ENCODE measurements at places on chromosomes 2 and 18. TPM values are rescaled to one million over a fixed set of nuclear protein-coding genes. Genes with fewer than 3 reads are reported as not detected.
A peak's percentile ranks its signal among the peaks of the same experiment; 100 is the strongest.

DNA sequence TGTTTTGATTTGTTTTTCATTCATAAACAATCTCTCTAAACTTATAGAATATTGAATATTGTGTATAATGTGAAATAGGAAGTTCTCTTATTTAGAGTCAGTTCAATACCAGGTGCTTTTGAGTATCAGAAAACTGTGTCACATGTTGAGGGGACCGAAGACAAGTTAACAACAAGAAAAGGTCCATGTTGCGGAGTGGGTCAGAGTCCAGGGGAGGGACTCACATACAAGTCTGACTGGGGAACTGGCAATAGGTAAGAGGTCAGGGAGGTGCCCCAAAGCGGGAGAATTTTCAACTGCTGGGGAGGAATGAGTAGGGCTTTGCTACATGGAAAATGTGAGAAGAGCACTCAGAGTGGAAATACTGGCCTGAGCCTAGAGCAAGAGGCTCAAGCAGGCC lies 19.8 kb upstream of the BCL11A start:
- no peak for DNase-seq

- DNase-seq = no peak
Measured at GRCh38 chr2:207088276-207088675, 77.5 kb downstream of the KLF7 start.

GRCh38 chr18:33579349-33580215 lies 1.6 kb downstream of the ASXL3 start:
- no peak for DNase-seq

GRCh38 chr2:47708801-47709499 lies 74.0 kb upstream of the MSH6 start:
- no peak for DNase-seq

PIEZO2 gene
- total RNA-seq = not detected

DNA sequence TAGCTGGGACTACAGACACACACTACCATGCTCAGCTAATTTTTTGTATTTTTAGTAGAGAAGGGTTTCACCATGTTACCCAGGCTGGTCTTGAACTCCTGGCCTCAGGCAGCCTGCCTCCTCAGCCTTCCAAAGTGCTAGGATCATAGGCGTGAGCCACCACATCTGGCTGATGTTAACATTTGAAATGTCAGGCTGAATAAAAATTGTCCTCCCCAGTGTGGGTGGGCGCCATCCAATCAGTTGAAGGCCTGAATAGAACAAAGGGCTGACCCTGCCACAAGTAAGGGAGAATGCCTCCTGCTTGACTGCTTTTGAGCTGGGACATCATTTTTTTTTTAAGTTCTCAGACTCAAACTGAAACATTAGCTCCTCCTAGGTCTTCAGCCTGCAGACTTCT lies 21.0 kb upstream of the RHOB start:
- peak; percentile 6 for DNase-seq

- peak; percentile 44 for DNase-seq
Measured at GRCh38 chr2:106137731-106138521, 56.2 kb downstream of the UXS1 start.

DNA sequence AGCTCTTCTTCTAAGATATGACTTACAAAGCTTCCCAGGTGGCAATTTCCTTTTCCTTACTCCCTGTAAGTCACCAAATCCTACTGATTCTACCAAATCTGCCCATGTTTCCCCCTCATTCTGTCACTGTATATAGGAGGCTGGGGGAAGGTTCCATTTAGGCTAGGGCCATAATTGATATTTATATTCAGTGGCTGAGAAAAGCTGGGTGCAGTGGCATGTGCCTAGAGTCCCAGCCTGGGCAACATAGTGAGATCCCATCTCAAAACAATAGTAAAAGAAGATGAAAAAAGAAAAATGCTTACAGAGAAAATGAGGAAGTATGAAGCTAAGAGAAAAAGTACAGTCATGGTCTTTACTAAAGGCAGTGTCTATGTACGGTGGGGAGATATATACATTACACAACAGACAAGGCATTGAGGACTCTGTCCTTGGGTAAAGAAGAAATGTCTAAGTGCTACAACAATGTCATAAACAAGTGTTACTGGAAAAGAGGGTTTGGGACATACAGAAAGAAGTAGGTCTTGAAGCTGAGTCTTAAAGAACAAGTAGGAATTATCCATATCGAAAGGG lies 4.8 kb downstream of the CWC22 start:
- no peak for DNase-seq

TMEM169 gene
- total RNA-seq = 2.0 TPM

GRCh38 chr18:335733-336132 lies 67.9 kb upstream of the THOC1 start:
- no peak for DNase-seq

- no peak for DNase-seq
Measured at GRCh38 chr2:237883951-237884446, 24.6 kb downstream of the RAMP1 start.

DNA sequence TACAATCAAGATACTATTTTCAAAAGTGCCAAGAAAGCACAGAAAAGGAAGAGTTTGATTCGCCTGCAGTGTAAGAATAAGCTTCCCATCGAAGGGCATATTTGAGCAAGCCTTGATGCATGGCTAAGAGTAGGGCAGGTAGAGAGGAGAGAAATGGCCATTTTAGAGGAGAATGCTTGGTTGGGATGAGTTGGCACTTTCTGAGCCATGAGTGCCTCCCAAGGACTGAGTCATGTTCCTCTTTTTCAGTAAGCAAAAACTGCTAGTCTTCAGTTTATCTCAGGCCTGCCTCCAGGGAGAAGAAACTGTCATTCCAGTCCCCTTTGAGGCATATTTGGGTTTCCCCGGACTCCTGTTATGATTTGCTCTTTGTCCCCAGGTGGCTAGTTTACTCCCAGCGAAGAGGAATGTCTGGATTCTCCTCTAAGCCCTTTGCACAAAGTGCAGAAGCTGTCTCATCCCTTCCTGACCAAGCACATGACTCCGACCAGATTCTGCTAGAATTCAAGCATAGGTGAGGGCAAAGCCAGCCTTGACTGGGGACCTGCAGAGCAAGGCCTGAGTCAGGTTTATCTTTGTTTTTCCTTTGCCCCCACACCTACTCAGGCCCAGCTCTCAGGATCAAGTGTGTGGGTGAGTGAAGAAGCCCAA lies 115.2 kb downstream of the TTC32 start:
- DNase-seq = peak; percentile 12

LHCGR gene
- not detected for total RNA-seq

- no peak for DNase-seq
Measured at GRCh38 chr2:176643646-176644045, 374.4 kb downstream of the MTX2 start.

GRCh38 chr2:237154884-237155851 lies 69.5 kb downstream of the COPS8 start:
- DNase-seq = peak; percentile 76

GRCh38 chr2:67790622-67791021 lies 272.2 kb downstream of the C1D start:
- no peak for DNase-seq

DNA sequence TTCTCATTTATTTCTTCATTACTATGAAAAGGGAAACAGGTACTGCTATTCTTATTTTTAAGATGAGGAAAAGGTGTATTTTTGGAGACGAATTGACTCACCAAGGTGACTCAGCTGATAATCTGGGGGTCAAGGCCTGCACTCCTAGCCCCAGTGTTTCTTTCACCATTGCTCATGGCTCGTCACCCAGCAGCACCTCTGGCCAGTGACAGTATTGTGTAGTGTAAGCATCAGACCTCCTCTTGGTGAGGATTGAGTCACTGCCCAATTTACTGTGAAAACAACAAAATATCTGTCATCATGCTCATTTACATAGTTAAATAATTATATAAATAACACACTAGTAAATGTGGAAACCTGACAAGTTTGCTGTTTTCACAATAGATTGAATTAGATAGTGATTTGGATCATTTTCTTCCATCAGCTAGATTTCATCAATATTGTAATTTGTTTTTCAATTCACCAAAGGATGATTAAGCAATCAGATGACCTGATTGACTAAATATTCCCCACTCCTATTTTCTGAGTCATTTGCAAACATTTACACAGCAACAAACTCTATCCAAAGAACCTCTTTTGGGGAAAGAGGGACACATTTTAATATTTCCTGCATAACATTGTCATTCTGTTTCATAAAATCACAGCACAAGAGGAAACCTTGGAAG lies 492.8 kb upstream of the RAB12 start:
- no peak for DNase-seq

DNA sequence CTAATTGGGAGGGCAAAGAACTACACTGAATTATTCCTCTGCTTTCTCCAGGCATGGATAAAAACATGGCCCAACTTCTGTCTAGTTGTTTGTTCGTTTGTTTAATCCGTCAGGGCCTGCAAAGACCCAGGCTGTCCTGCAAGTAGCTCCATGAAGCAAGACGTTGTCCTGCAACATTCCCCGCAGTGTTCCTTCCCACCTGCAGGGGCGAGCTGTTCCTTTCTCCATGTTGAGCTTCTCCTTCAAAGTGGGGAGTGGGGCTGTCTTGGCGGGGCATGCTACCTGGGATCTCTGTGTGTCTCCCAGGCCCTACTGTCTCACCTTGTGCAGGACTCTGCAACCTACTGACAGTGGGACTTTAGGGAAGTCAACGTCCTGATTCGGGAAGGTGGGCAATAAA lies 264.0 kb upstream of the SMIM21 start:
- no peak for DNase-seq

CCT7 gene
- 541 TPM for total RNA-seq

DNA sequence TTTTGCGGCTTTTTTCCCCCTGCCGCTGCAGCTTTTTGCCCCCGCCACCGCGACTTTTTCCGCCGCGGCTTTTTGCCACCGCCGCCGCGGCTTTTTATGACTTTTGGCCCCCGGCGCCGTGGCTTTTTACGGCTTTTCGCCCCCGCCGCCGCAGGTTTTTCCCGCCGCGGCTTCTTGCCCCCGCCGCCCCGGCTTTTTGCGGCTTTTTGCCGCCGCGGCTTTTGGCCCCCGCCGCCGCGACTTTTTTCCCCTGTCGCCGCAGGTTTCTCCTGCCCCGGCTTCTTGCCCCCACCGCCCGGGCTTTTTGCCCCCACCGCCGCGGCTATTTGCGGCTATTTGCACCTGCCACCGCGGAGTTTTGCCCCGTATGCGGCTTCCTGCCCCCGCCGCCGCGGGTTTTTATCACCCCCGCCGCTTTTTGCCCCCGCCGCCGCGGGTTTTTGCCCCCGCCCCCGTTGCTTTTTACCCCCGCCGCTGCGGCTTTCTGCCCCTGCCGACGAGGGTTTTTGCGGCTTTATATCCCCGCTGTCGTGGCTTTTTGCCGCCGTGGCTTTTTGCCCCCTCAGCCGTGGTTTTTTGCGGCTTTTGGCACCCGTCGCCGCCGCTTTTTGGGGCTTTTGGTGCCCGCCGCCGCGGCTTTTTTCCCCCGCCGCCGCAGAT lies 2750.9 kb downstream of the RPIA start:
- peak; percentile 11 for DNase-seq

DNA sequence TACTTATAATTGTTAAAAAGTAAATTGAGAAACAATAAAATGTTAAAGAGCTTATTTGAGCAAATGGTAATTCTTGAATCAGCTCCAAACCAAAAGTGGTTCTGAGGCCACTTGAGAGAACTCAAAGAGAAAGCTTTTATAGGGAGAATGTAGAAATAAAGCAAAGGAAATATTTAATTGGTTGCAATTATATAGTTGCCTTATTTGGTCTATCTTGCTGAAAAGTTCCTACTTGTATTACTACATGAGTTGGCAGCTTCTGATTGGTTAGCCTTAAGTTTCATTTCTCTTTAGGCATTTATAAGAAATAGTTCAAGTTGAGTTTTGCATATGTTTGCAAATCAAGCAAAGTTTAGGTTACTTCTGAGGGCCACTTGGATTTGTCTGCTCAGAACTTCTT lies 38.1 kb downstream of the SCN2A start:
- no peak for DNase-seq

GRCh38 chr2:102250278-102250821 lies 61.0 kb upstream of the IL1RL1 start:
- no peak for DNase-seq

TSPYL6 gene
- total RNA-seq = not detected

CYP27C1 gene
- not detected for total RNA-seq

- peak; percentile 80 for DNase-seq
Measured at GRCh38 chr2:69642709-69643601, 584 bp downstream of the AAK1 start.

DNA sequence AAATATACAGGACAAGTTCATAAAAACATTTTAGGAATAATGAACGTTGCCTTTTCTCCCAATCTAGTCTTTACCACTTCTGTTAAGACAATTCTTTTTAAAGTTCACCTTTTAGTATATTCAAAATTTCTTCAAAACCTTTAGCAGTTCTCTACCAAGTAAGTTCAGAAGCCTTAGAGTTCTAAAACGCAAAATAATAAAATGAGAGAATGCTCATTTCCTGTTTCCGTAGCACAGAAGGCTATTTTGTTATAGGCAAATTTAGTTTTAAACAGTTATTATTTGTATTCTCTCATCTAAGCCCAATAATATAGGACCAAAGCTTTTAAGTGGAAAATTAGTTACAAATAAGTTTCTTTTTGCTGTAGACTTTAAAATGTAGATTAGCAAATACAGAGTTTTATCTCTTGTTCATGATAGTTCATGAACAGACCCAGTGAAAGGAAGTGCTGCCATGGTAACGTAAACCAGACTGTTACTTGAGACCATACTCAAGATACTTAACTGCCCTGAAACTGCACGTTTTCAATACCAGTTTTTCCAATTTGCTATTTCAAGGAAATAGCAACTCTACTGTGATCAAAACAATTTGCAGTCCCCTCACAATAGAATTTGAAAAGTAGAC lies 173.1 kb upstream of the STON1 start:
- no peak for DNase-seq

GRCh38 chr2:46828491-46829230 lies 86.9 kb downstream of the MCFD2 start:
- DNase-seq = no peak

DNA sequence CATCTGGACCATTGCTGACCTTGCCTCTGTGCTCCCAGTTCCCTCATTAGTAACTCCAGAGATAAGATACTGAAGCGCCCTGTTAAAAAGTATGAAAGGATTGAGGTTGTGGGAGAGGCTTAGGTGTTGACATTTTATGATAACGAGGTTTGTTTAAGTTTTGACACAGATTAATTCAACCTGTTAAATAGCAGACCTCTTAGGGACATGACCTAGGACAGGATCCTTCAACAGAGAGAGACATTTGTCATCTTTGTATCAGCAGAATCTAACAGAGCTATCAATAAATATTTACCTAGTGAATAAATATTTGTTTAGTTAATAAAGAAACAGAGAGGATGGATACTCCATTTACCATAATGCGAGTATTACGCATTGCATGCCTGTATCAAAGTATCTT lies 99.5 kb downstream of the DCC start:
- no peak for DNase-seq

GRCh38 chr2:159872353-159872752 lies 74.3 kb upstream of the CD302 start:
- no peak for DNase-seq

- DNase-seq = no peak
Measured at GRCh38 chr18:9642799-9643462, 28.6 kb upstream of the PPP4R1 start.

CIDEA gene
- not detected for total RNA-seq

GRCh38 chr2:10781746-10782145 lies 30.8 kb downstream of the PDIA6 start:
- no peak for DNase-seq

GRCh38 chr2:10123281-10123680 lies 742 bp downstream of the RRM2 start:
- DNase-seq = peak; percentile 43
